Coronary artery (tissue), 2 donors: ENCODE measurements at places on chromosomes 6 and 20.

DNA sequence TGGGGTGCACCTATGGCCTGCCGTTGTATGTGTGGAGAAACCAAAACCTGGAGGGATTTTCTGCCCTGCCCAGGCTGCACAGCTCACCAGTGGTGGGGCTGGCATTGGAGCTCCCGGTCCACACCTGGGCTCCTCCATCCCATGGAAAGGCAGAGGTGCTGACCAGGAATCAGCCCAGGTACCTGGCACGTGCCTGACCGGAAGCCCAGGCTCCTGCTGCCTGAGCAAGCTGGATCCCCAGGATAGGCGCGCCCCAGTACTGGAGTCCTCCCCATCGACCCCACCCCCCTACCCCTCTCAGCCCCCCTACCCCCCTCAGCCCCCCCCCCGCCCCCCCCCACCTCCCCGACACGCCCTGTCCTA is 39.9 kb upstream of the HMGA1 start:
- DNase-seq = no peak

DNA sequence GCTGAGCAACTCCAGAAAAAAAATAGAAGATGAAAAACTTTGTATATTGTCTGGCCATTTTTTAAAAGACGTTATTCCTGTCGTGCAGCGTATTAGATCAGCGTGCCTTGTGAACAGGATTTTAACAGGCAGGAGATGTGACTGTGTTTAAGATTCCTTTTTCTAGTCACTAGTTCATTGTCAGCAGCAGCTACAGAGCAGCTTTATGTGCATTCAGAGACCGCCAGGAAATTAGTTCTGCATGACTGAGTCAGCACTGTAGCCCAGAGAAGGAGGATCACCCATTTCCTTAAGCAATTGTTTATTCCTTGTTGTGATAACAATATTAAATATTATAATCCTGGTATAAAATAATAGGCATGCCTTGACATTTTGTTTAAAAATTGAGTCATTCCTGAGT is 75.4 kb upstream of the ADGRB3 start:
- no peak for DNase-seq

- DNase-seq = no peak
Measured at GRCh38 chr6:150355932-150356331, 12.9 kb upstream of the IYD start.

GRCh38 chr6:130694606-130695005 is 132.6 kb upstream of the SMLR1 start:
- DNase-seq = no peak

- DNase-seq = no peak
Measured at GRCh38 chr20:16864069-16864468, 115.9 kb downstream of the OTOR start.

DNA sequence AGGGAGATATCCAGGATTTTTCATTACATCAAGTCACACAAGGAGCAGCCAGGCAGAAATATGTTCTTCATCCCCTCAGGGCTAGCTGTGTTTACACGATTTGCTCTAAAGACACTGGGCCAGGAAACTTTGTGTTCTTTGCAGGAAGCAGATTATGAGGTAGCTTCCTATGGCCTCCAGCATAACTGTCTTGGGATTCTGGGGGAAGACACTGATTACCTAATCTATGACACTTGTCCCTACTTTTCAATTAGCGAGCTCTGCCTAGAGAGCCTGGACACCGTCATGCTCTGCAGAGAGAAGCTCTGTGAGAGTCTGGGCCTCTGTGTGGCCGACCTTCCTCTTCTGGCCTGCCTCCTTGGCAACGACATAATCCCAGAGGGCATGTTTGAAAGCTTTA is 11.2 kb downstream of the FAM120B start:
- DNase-seq = no peak

GRCh38 chr6:68834551-68834950 is 199.5 kb downstream of the ADGRB3 start:
- no peak for DNase-seq

DNA sequence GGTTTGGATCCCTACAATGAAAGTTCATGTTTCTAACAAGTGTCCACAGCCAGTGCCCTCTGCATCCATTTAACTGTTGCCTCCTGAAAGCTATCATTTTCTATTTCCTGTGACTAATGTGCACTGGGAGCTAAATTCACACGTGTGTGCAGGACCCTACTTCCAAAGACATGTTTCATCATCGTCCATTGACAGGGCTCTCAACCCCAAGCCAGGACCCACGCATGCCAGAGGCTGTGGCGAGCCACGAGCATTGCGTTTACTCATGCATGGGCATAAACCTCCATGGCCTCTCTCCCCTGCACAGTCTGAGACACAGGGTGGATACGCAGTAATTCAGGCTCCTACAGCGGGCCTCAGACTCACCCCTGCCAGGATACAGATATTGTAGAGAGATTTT is 153.2 kb downstream of the MAFB start:
- no peak for DNase-seq

GRCh38 chr20:41355192-41355591 is 11.4 kb downstream of the EMILIN3 start:
- DNase-seq = no peak

GRCh38 chr20:62938105-62938888 is at the start of gene GID8:
TSS of gene GID8 (plus strand) at chr20:62938147. CDS start at chr20:62941503, 3,356 bp downstream.
- DNase-seq = no peak

DNA sequence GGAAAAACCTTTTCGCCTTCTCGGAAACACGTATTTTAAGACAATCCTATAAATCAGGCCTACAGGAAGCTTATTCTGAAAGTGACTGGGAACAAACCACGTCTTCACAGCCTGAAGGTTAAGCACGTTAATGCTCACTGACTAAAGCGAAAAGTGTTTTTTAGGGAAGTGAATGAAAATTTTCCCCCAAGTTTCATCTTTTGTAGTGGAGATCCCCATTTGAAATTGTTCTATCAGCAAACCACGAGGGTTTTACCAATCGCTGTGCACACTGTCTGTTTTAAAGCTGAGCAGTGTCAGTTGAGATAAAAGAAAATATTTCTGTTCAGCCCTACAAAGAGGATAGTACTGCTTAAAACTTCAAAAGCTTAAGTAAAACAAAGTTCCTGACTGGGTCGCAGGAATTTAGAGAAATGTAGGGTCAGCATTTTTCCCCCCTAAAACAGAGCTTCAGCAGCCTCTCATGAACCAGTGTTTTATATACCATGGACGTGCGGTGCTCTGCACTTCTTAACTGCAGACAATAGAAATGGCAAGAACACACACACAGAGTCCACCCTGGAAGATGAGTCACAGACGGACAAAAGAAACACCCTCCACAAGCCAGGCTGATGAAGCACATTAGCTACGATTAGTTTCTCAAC is 34.9 kb downstream of the SLC22A23 start:
- no peak for DNase-seq

DNA sequence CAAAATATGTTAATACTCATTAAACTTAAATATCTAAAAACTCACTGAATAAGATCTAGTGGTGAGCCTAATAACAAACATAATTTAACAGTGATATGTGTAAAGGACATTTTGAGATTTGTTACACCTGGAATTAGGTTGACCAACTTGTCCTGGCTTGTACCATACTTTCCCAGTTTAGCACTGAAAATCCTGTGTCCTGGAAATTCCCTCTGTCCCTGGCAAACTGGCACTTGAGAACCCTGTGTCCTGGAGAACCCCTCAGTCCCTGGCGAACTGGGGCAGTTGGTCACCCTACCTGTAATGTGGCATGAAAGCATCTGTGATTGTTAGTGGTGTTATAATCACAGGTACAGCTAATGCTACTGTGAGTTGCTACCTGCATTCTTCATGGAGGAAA is 6.9 kb upstream of the PRND start:
- no peak for DNase-seq
